Aorta (tissue), 5 donors: ENCODE measurements at places on chromosomes 7 and 10.

- H3K27ac ChIP-seq = no peak overlapping the region
- no peaks in the 10 kb centered on the region for H3K27me3 ChIP-seq
- no peaks in the 10 kb centered on the region for H3K36me3 ChIP-seq
Observed at GRCh38 chr10:87931836-87932230, 68.4 kb downstream of the PTEN start.

GRCh38 chr7:34133356-34133982 lies 228.1 kb downstream of the BMPER start:
- no peak overlapping the region for H3K27ac ChIP-seq
- H3K36me3 ChIP-seq = no peaks in the 10 kb centered on the region
- no peak overlapping the region for H3K4me3 ChIP-seq
- no peak for DNase-seq
- H3K4me1 ChIP-seq = no peaks in the 10 kb centered on the region
- H3K27me3 ChIP-seq = peaks cover 2% of the 10 kb centered on the region

DNA sequence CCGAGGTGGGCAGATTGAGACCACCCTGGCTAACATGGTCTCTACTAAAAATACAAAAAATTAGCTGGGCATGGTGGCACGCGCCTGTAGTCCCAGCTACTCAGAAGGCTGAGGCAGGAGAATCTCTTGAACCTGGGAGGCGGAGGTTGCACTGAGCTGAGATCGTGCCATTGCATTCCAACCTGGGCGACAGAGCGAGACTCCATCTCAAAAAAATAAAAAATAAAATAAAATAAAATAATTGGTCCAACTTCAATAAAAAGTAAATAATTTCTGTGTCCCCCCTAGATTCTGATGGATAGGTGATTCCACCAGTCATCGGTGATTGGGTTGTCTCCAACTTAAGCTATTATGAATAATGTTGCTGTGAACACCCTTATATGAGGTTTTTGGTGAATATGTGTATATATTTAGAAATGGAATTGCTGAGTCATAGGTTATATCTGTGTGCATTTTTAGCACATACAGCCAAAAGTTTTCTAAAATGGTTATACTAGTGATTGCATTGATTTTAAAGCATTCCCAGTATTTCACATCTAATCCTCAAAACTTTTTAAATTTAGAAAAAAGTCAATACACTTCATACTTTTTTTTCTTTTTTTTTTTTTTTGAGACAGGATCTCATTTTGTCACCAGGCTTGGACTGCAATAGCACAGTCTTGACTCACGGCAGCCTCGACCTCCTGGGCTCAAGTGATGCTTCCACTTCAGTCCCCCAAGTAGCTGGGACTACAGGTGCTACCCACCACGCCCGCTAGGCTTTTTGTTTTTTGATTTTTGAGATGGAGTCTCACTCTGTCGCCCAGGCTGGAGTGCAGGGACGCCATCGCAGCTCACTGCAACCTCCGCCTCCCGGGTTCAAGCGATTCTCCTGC lies 13.7 kb upstream of the SRPK2 start:
- no peaks in the 10 kb centered on the region for H3K27me3 ChIP-seq
- H3K36me3 ChIP-seq = no peaks in the 10 kb centered on the region
- no peak overlapping the region for H3K4me3 ChIP-seq
- H3K4me1 ChIP-seq = no peaks in the 10 kb centered on the region

DNA sequence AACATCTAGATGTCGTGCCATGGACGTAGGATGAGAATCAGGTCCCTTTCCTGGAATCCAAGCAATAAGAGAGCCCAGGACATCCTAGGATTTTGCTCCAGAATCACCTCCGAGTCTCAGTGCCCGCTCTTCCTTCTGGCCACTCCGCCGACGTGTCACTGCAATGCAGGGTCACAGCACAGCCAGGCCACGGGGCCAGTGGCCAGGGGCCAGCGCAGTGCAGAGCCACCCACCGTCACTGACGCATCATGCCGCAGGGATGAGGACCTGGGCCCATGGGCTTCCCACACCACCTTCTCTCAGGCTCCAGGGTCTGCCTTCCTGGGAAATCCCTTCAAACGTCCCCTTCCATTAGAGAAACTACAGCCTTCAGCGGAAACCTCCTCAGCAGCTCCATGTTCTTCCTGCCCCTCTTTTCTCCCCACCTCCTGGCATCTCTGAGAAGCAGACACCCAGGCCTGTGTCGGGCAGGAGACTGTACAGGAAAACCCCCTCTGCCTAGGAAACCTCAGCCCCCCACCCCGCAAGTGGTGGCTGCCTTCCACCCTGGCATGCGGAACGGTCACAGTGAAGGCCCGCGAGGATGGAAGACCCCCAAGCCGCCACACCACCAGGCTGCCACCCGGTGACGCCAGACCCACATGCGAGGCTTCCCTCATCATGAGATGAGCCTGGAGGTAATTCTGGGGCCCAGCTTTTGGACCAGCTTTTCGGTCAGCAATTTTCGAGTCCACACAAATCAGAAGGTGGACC lies 32.1 kb downstream of the STK32C start:
- no peaks in the 10 kb centered on the region for H3K36me3 ChIP-seq
- H3K27me3 ChIP-seq = no peaks in the 10 kb centered on the region
- no peak overlapping the region for H3K4me3 ChIP-seq
- H3K27ac ChIP-seq = no peak overlapping the region

- DNase-seq = no peak
- H3K27ac ChIP-seq = no peak overlapping the region
Observed at GRCh38 chr10:100888957-100889356, 23.8 kb upstream of the SLF2 start.

GRCh38 chr7:70638158-70639107 lies 493.5 kb upstream of the GALNT17 start:
- H3K27ac ChIP-seq = no peak overlapping the region
- H3K4me3 ChIP-seq = no peak overlapping the region
- H3K27me3 ChIP-seq = no peaks in the 10 kb centered on the region
- H3K36me3 ChIP-seq = no peaks in the 10 kb centered on the region
- H3K4me1 ChIP-seq = no peaks in the 10 kb centered on the region
